Dermis blood vessel endothelial cell (primary cell): ENCODE measurements at places on chromosomes 13 and 19. TPM values are rescaled to one million over a fixed set of nuclear protein-coding genes. Genes with fewer than 3 reads are reported as not detected.

The IGLON5 gene
- total RNA-seq, result not detected in 2 replicates

The TRMT1 gene
- total RNA-seq, result 44.7 and 47.0 TPM in 2 replicates

The MYPOP gene
- total RNA-seq, result 1.4 and 2.7 TPM in 2 replicates

The LRRC8E gene
- total RNA-seq, result 0.51 TPM in 2 replicates

The SMIM24 gene
- total RNA-seq, result not detected in 2 replicates

The ZNF221 gene
- 4.9 and 6.8 TPM in 2 replicates for total RNA-seq

The ZNF665 gene
- 2.6 and 3.0 TPM in 2 replicates for total RNA-seq

The C1QTNF9B gene
- total RNA-seq, result not detected in 2 replicates

The GADD45GIP1 gene
- 19.5 and 20.6 TPM in 2 replicates for total RNA-seq

The MAU2 gene
- 40.8 and 42.4 TPM in 2 replicates for total RNA-seq

The ZNF737 gene
- 9.3 and 12.1 TPM in 2 replicates for total RNA-seq

The CEACAM16 gene
- total RNA-seq, result 0.17 TPM in 1 of 2 replicates, not detected in the other

The IRGC gene
- not detected in 2 replicates for total RNA-seq

The VSTM1 gene
- not detected in 2 replicates for total RNA-seq

The FGF22 gene
- total RNA-seq, result not detected in 2 replicates

The FFAR2 gene
- not detected in 2 replicates for total RNA-seq

The TTYH1 gene
- not detected in 2 replicates for total RNA-seq

The TRPC4 gene
- 0.05 and 0.17 TPM in 2 replicates for total RNA-seq

The AMER2 gene
- total RNA-seq, result not detected in 2 replicates

The RFXAP gene
- 1.0 and 1.9 TPM in 2 replicates for total RNA-seq

The ZNF570 gene
- 8.8 and 10.2 TPM in 2 replicates for total RNA-seq

The KLK4 gene
- not detected in 2 replicates for total RNA-seq

The COL4A1 gene
- 1,485 and 1,882 TPM in 2 replicates for total RNA-seq

The RNF225 gene
- total RNA-seq, result not detected in 2 replicates

The IGFL4 gene
- total RNA-seq, result not detected in 2 replicates

The COMMD6 gene
- 26.9 and 45.1 TPM in 2 replicates for total RNA-seq

The PCDH20 gene
- total RNA-seq, result 0.05 and 0.17 TPM in 2 replicates

The SIGLECL1 gene
- not detected in 2 replicates for total RNA-seq

The MVB12A gene
- total RNA-seq, result 47.4 and 60.9 TPM in 2 replicates

The SHISA7 gene
- total RNA-seq, result not detected in 2 replicates

The NAA16 gene
- 10.0 and 12.8 TPM in 2 replicates for total RNA-seq

The ZNF616 gene
- 8.5 and 9.2 TPM in 2 replicates for total RNA-seq

The PRSS57 gene
- not detected in 2 replicates for total RNA-seq

The ATP1A3 gene
- under 0.01 and 0.05 TPM in 2 replicates for total RNA-seq

The TGFBR3L gene
- 0.19 TPM in 1 of 2 replicates, not detected in the other for total RNA-seq

The CGB8 gene
- not detected in 2 replicates for total RNA-seq

The ACTMAP gene
- total RNA-seq, result 1.0 and 2.0 TPM in 2 replicates

The CEBPA gene
- total RNA-seq, result 0.17 and 0.19 TPM in 2 replicates

The KRTDAP gene
- not detected in 2 replicates for total RNA-seq

The MTUS2 gene
- not detected in 2 replicates for total RNA-seq

The ONECUT3 gene
- total RNA-seq, result not detected in 2 replicates

The TNNT1 gene
- total RNA-seq, result 0.60 and 1.7 TPM in 2 replicates

The NOTCH3 gene
- 0.84 and 2.0 TPM in 2 replicates for total RNA-seq

The SIAH3 gene
- total RNA-seq, result under 0.01 TPM in 1 of 2 replicates, not detected in the other

The LRRC4B gene
- under 0.01 and 0.05 TPM in 2 replicates for total RNA-seq

The USHBP1 gene
- 48.6 and 75.9 TPM in 2 replicates for total RNA-seq

The TEX26 gene
- total RNA-seq, result not detected in 2 replicates

The CERS1 gene
- 1.0 and 1.3 TPM in 2 replicates for total RNA-seq

The NLRP5 gene
- not detected in 2 replicates for total RNA-seq

The TYK2 gene
- 95.6 and 110 TPM in 2 replicates for total RNA-seq

The THSD1 gene
- 80.3 and 83.1 TPM in 2 replicates for total RNA-seq

The TLE6 gene
- total RNA-seq, result 2.0 and 2.7 TPM in 2 replicates

The N4BP2L1 gene
- total RNA-seq, result 6.1 and 13.8 TPM in 2 replicates
